WERI-Rb-1 (cell line): ENCODE measurements at places on chromosomes 13 and 19.

DNA sequence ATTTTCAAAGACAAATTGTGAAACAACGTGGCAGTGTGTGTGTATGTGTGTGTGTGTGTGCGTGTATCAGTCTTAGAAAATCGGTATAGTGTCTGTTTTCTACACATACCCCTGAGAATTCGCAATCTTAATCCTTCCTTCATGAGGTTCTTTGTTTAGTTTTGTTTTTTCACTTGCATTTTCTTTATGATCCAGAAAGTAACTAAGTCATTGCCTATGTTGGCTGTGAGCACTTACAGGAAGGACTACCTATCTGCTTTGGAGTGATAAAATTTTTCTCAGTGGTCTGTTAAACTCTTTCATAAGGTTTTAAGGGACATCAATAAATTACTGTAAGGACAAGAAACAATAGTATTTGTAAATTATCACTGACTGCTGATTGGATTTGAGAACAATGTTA lies 1587.1 kb downstream of the PCDH9 start:
- no peak for DNase-seq

DNA sequence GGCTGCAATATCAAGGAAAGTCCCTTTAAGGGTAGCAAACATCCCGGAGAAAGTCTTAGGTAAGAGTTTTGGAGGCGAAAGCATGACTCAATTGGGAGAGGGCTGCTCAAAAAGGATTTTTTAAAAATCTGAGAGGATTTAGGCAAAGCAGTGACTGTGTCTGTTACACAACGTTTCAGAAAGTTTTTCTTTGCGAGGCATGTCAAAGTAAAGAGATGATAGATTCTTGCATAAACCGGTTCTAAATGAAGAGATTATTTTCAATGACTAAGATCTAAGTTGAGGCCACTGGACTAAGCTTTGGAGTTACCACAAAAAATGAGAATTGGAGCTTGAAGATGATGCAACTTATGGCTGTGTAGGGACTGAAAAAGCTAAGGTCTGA lies 43.7 kb upstream of the ENOX1 start:
- DNase-seq = no peak

- DNase-seq = no peak
Measured at GRCh38 chr13:23081220-23081619, 99.6 kb upstream of the SGCG start.

DNA sequence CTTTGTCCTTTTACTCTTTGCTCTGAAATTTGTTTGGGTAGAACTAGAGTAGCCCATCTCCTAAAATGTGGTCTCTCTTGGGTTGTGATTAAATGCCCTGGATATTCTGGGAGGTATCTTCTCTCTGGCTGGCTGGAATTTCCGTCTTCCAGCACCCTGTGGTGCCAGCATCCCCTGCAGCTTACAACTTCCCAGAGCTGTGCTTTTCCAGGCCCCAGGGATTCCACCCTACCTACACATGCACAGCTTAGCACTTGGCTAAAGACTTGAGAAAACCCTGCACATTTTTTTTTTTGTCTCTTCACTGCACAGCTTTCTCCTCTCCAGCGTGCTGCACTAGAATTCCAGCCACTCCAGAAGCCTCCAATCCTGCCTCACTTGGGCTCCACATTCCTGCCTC lies 334.7 kb downstream of the IRS2 start:
- DNase-seq = no peak

- no peak for DNase-seq
Measured at GRCh38 chr13:98599502-98600328, 22.8 kb upstream of the STK24 start.

DNA sequence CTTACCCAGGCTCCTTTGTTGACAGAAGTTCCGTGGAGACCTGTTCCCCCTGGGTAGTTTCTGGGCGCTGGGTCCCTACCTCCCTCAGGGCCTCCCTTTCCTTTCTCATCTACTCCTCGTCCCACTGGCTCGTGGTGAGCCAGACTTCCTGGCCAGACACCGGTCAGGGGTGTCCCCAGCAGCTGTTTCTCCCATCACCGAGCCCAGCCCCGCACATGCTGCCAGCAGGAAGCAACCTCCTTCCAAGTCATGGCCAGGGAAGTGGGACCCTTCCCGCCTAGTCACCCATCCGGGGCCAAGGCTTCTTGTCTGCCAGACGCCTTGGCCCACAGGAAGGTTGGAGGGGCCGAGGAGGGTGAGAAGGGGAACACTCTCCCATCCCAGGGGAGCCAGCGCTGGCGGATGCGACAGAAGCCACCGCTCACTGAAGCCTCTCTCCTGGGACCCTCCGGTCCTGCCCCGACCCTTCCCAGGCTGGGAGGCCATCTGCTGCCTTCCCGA lies 5.7 kb downstream of the PAK4 start:
- no peak for DNase-seq
